ENCODE measurements at places on chromosomes 4 and X. TPM values are rescaled to one million over a fixed set of nuclear protein-coding genes. Genes with fewer than 3 reads are reported as not detected.

DNA sequence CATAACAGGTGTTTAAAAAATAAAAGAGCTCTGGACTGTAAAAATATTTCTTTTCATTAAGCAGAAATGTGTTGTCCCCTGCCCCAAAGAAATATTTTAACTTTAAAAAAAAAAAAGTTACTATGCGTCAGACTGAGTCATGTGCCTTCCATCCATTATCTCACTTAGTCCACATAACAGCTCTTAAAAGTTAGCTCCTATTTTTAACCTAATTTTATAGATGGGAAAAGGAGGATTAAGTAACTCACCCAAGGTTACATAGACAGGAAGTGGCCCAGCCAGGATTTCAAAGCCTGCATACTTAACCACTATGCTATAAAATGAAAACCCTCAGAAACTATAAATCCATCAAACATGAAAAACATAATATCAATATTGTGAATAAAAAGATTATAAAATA lies 97.7 kb downstream of the MANBA start:
- no peak overlapping the region for H3K4me3 ChIP-seq
- H3K36me3 ChIP-seq, result no peaks in the 10 kb centered on the region
- no peak overlapping the region for H3K27ac ChIP-seq
- no peaks in the 10 kb centered on the region for H3K4me1 ChIP-seq
- DNase-seq, result no peak

DNA sequence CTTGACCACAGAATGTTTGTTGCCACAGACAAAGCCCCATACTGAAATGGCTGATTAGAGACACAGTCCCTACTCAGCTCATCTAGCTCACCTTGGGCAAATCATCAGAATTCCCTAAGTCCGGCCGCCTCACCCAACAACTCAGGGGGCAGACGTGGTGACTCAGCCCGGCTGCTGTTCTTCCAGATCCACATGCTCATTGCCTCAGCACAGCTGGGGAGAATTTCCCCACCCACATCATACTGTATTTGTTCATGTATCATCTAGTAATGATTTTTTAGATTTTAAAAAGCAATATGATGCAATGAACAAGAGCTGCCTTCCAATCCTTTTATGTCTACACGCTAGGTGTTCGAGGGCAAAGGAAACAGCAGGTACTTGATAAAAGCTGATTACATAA lies 333.8 kb upstream of the TENM3 start:
- DNase-seq, result no peak
- no peak overlapping the region for H3K4me3 ChIP-seq
- no peaks in the 10 kb centered on the region for H3K4me1 ChIP-seq
- H3K27ac ChIP-seq, result no peak overlapping the region
- H3K36me3 ChIP-seq, result no peaks in the 10 kb centered on the region

GRCh38 chr4:41154814-41155177 lies 59.5 kb downstream of the APBB2 start:
- H3K4me1 ChIP-seq, result no peaks in the 10 kb centered on the region
- H3K36me3 ChIP-seq, result no peaks in the 10 kb centered on the region
- H3K4me3 ChIP-seq, result no peak overlapping the region
- H3K27ac ChIP-seq, result no peak overlapping the region

Gene TREX2
- total RNA-seq, result 0.51 TPM
